ENCODE measurements at places on chromosomes 6 and 20. TPM values are rescaled to one million over a fixed set of nuclear protein-coding genes. Genes with fewer than 3 reads are reported as not detected.

- DNase-seq, result peak; percentile 8
Observed at GRCh38 chr6:109526905-109527628, 44.0 kb upstream of the ZBTB24 start.

DNA sequence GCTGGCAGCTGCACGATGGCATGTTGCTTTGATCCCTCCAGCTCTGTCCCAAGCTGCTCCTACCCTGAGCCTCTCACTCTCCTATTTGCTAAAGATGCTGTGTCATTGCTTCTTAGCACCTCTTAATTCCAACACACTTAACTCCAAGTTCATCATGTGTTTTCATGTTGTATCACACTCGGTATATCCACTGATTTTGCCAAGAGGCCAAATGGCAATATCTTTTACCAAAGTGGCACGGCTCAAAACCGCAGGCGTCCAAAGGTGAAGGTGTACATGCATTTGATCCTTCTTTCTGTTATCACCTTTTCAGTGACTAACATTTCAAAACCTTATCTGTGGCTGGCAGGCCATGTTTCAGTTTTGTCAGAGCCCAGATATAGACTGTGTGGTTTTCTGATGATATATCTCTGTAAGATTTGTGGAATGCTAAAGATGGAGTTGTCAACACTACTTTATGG is 217.0 kb downstream of the TBX18 start:
- no peak for DNase-seq

VNN1 gene
- under 0.01 TPM for total RNA-seq

DNA sequence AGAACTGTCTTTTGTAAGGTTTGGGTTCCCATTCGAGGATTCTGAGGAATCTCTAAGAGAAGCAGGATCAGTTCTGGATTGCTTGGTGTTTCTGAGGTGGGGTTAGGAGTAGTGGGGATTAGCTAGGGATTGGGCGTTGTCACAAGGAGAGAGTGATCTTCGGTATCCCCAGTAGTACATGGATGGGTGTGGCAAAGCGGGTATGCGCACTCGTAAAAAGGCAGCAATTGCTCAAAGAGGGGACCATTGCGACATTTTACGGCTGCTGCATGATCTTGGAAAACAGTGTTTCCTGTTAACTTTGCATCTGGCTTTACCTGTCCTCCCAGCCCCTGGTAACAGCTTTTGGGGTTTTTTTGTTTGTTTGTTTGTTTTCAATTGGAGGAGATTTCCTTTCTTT is 9.7 kb upstream of the ZSCAN9 start:
- no peak for DNase-seq

GRCh38 chr6:152598901-152599537 is 38.1 kb downstream of the SYNE1 start:
- DNase-seq, result no peak

LTV1 gene
- 10.6 TPM for total RNA-seq

DNA sequence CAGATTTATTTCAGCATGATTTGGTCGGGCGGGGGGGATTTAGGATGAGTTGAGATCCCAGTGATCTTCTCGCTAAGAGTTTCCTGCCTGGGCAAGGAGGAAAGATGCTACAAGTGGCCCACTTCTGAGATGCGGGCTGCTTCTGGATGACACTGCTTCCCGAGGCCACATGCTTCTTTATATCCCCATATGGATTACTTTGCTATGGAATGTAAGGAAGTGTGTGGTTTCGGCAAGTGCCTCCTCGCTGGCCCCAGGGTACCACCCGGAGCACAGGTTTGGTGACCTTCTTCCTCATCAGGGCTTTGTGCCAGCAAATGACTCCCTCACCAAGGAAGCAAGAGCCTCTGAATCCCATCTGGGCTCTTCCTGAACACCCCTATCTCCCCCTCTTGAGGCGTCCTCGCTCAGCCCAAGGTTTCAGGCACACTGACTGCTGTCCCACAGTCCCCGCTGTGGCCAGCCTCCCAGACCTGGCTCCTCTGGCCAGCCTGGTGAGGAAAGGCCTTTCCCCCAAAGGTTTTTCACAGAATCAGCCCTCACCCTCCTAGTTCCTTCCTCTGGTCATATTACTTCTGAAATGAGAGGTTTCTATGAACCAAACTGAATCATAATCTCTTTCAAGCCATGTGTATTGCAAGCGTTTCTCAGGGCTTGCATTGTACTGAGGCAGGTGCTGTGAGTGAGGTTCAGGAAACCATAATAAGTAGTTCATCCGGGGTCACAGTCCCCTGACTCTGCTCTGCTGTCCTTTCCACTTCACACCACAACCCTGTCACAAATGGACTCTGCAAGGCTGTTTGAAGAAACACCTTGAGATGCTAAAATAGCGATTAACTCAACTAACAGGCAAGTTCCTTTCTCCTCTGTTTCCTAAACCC is 41.7 kb upstream of the IL17A start:
- peak; percentile 2 for DNase-seq

DNA sequence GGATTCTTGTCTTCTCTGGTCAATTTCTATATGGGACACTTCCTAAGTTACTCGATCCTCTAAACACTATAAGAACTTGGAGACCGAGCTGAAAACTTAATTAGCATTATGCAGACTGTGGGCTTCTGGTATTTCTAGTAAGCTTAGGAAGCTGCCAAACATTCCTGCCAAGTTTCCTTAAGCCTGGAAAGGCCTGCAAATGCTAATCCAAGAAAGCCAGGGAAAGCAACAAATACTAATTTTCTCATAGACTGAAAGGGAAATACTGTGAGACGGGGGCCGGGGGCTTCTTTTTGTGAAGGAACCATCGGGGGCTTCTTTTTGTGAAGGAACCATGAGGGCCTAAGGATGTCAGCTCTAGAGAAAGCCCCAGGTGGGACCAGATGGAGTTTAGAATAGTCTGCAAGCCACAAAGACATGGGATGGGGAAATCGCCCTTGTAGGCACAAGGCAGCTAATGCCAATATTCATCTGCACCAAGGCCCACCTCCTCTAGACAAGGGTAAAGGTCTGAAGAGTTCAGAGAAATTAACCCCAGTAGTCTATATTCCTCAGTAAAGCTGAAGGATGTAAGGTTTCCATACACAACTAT is 332.4 kb upstream of the PRDM1 start:
- no peak for DNase-seq

C20orf202 gene
- total RNA-seq, result 0.41 TPM

DNA sequence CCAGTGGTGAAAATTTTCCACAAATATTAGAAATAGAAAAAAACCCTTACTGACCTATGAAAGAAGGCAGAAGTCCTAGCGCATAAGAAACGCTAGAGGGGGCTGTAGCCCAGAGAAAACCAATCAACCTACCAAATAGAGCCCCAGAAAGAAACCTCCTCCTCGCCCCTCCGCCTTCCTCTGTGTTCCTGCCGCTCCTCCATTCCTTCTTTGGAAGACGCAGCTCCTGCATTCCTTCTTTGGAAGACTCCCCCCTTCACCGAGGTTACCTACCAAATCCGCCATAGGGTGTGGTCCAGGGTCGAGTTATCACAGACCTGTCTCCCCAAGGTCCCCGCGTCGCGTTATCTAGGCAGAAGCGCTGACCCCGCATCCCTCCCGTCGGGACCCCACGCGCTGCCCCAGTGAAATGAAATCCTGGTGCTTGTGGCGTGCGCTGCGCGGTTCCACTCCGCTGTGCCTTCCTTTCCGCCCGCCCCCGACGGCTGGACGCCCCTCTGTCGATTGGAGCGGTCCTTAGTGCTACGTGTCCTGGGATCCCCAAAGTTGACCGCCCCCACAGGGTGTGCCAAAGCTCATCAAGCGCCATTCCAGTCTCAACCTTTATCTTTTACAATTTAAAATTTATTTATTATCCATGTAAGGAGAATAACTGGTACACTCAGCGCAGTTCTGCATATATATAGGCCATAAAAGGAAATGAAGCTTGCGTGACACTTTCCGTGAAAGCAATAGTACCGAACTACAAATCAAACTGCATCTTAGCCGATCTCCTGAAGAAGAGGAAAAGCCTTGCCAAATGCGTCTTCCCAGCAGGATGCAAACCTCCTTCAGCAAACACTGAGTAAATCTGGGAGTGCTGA is 13.0 kb downstream of the RPP21 start:
- no peak for DNase-seq

- DNase-seq, result no peak
Observed at GRCh38 chr6:36608788-36609563, 14.8 kb downstream of the SRSF3 start.

- no peak for DNase-seq
Observed at GRCh38 chr6:169556758-169557548, 144.9 kb downstream of the WDR27 start.

DNA sequence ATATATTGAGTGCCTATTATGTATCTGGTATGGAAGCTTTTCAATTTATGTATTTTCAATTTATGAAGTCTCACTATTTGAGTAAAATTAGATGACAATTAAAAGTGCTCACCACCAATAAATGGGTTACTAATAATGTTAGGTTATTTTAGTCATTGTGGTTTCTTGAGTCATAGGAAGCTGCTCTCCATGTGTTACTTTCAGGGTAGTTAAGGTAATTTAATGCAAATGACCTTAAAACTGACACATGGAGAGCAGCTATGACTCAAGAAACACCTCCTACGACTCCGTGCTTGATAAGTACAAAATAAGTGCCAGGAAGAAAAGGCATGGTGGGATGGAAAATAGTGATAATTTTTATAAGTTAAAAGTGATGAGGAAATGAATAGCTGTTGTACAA is 16.5 kb upstream of the TINAG start:
- no peak for DNase-seq

CNR1 gene
- total RNA-seq, result 342 TPM

GRCh38 chr6:28267695-28268059 is 734 bp downstream of the ZSCAN26 start:
- no peak for DNase-seq

- DNase-seq, result no peak
Observed at GRCh38 chr6:31165986-31166385, 4.5 kb downstream of the POU5F1 start.

ADGRG6 gene
- 9.8 TPM for total RNA-seq

DNA sequence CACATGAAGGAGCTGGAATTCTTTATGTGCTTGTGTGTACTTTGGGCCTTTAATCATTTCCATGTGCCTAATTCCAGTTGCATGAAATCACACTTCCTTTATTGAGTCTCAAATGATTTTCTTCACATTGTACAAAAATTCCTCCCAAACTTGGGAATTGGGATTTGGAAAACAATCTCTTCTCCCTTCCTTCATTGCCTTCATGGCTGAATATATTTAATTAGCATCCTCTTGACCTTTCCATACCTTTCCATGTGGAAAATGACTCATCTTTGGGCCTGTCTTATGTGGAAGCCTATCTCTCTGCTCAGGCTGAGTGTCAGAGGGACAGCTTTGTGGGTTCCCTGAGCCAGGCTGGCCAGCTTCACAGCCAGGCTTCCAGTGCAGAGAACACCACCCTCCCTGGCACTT is 33.0 kb upstream of the CDH4 start:
- no peak for DNase-seq

GRCh38 chr6:36682328-36683144 is 4.0 kb downstream of the CDKN1A start:
- DNase-seq, result no peak

- no peak for DNase-seq
Observed at GRCh38 chr20:4441191-4441590, 280.5 kb upstream of the PRND start.
